ENCODE measurements at places on chromosomes 3 and 15.

GRCh38 chr15:75349851-75350588 lies 3.2 kb downstream of the NEIL1 start:
- peak; percentile 93 for DNase-seq

DNA sequence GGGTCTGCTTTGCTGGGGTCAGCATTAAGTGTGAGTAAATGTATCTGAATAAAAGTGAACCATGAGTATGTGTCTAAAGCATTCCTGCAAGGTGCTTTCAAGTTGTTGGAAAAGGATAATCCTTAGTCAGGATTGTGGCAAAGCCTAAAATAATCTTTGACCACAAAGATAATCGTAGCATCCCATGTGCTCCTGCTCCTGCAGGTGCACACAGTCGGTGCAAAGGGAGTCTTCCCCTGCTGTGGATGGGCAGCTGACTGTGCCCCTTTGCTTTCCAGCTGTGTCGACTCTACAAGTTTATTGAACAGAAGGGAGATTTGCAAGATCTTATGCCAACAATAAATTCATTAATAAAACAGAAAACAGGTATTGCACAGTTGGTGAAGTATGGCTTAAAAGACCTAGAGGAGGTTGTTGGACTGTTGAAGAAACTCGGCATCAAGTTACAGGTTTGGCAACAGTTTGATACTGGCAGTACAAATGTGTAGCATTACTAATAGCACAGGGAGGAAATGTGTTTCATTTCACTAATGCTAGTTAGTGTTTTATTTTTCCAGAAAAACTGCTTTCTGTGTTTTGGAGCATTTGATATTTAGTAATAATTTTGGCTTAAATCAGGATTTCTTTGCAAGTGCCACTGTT lies 22.6 kb downstream of the SRP14 start:
- DNase-seq: no peak

DNA sequence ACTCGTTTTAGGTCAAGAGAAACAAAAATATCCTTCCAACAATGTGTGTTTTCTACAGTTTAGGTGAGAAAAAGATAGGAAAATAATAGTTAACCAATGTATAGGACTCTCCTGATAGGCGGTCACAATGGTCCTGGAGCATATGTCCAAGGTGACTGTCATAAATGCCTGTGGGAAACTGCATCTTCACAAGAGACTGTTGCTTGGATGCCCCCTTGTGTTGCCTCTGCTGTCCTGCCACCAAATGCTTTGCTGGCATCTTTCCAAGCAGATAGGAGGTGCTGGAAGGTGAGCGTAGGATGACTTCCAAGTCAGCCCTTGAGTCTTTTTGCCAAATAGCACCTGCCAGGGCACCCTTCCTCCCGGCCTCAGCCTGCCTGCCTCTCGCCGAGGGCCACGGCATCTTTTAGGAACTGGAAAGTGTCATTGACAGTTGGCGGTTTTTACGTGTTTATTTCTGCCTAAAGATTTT lies 24.1 kb upstream of the SACM1L start:
- DNase-seq: peak; percentile 67

DNA sequence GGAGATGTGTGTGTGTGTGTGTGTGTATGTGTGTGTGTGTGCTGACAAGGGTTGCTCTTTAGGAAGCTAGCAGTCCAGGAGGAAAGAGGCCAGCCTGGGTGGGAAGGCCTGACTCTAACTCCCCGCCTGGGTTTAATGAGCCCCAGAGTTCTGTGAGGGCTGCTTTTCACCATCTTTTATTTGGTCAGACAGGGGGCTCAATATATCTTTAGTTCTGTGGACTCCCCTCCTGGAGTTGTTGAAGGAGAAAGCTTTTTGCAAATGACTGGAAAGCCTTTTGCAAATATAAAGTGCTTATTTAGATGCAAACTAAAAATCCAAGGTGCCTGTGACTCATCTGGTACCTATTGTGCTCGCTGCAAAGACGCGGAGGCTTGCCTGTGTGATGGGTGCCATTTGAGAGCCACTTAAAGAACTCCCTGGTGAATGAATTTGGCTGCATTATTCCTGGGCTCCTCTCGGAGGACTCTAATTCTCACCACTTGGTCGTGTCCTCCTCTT lies 24.5 kb downstream of the DRD3 start:
- no peak for DNase-seq

GRCh38 chr15:68373028-68373427 lies 58.9 kb downstream of the ITGA11 start:
- DNase-seq: no peak

DNA sequence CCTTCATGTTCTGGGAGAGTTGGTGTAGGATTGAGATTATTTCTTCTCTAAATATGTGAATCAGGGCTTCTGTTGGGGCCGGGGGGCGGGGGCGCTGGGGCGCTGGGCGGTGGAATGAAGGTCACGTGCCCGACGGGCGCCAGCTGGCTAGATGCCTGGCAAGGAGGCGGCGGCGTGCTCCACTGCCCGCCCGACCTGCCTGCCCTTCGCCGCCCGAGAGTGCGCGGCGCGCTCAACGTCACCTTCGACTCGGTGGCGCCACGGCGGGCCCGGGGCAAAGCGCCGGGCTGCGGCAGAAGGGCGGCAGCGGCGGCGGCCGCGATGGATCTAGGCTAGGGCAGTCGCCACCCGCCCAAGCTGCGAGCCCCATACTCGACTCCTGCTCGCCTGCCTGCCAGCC lies 47.0 kb upstream of the LHFPL4 start:
- no peak for DNase-seq

DNA sequence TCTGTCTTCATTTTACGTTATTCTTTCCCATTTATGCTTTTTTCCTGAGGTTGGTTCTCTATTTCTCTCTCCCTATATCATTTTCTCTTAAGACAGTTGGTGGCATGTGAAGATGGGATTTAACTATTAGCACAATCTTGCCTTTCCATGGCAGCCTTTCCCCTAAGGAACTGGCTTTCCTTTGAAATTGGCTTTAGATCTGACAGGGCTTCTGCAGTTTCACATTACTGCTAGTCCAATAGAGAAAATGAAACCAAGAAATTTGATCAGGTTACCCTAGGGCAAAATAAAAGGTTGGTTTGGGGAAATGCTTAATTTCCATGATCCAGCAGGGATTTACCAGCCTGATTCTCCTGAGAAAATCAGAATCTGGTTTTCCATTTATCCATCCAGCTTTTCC lies 22.7 kb upstream of the CHL1 start:
- no peak for DNase-seq

DNA sequence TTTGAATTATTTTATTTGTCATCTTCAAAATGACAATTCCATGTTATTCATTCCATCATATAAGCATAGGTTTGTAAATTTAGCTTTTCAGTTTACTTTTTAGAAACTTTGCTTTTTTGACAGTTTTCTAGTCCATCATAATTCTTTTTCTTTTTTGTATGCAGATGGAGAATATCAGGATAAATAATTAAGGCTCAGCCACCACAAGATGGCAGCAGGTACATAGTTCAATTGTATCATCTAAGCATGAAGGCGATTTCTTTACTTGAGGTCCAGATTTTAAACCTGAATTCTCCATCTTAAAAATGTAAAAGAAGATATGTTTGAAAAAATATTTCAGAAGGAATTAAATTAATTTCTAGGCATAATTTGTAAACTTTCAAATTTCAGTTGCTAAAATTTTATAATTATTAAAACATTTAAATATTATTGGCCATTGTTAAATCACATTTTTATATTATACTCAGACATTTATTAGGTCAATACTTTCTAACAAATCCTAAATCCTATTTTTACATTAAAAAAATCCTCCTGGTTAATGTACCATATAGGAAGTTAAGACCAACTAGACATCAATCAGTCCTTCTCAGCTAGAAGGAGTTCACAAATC lies 15.1 kb downstream of the PLSCR5 start:
- DNase-seq: peak; percentile 25

DNA sequence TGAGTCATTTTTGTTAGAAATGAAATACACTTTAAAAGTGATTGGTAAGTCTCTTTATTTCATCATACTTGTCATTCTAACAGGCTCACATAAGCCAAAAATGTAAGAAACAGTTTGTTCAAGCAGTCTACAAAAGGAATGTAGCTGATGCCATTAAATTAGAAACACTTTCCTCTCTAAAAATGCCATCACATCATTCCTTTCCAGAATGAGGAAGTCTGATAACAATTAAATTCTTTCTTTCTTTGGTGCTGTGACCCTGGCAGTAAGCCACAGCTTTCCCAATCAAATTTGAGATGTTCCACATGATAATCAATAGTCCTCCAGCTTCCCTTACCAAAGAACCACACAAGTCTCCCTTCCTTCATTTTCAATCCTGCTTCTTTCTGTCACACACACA lies 9.4 kb upstream of the P2RY1 start:
- DNase-seq: no peak

DNA sequence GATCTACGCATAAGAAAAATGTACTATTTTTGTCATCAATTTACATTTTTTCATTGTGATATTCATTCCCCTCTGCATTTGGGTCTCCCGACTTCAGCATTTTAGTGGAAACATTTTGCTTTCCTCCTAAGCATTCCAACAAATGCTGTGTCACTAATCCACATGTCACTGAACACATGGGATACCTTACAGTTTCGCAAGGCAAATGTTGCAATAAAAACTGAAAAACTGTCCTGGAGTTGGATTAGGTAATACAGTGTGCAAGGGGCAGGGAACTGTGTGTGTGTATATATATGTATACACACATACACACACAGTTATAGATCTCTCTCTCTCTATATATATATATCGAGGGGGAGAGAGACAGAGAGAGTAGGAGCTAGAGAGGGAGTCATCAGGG lies 632.2 kb downstream of the MAGI1 start:
- DNase-seq: no peak

DNA sequence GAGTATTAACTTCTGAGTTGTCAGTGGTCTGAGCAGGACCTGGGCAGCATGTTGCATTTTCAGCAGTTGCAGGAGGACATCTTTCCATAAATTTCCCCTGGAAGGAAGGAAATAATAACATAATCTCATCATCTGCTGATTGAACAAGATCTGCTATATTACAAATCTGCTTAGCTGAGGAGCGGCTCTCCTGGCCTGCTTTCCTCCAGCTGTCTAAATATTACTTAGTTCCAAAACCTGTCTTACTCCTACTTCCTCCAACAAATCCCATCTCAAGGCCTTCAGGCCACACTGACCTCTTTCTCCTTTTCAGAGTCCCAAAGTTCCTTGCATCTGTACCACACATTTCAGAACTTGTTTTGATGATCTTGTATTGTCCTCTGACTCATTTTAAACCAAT lies 364.4 kb upstream of the MCTP2 start:
- DNase-seq: no peak

DNA sequence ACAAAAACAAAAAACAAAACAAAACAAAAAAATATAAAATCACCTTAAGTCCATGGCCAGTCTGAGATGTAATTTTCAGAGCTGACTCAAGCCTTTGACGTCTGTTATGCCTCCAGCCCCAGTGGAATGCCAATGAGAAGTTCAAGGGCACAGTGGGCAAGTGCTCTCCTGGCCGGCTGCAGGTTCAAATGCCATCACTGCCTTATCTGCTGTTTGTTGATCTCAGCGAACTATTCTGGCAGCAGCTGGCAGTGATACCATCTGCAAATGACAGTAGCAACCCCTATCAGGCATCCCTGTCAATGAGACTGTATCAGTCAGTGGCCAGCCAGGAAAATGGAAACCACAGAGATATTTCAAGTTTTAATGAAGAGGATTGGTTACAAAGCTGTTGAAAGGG lies 10.8 kb upstream of the PDE8A start:
- DNase-seq: no peak

GRCh38 chr3:127458696-127459604 lies 131.6 kb downstream of the TPRA1 start:
- peak; percentile 62 for DNase-seq

- no peak for DNase-seq
Measured at GRCh38 chr3:125116311-125117080, 60.7 kb upstream of the HEG1 start.

DNA sequence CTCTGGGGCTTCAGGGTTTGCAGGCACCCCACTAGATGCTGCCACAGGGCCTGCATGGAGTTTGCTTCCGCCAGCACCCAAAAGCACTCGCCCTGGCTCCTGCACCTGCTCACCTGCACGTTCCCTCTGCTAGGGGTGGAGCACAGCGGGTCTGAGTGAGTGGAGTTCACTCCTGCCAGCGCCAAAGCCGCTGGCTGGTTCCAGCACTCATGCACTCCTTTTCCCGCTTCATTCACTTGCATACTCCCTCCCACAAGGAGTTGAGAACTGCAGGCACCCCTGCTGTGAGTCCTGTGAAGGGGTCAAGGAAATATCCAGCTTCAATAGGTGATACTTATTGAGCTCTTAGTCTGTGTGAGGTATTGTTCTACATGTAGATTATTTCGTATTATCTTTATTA lies 537.5 kb downstream of the NR2F2 start:
- DNase-seq: no peak

DNA sequence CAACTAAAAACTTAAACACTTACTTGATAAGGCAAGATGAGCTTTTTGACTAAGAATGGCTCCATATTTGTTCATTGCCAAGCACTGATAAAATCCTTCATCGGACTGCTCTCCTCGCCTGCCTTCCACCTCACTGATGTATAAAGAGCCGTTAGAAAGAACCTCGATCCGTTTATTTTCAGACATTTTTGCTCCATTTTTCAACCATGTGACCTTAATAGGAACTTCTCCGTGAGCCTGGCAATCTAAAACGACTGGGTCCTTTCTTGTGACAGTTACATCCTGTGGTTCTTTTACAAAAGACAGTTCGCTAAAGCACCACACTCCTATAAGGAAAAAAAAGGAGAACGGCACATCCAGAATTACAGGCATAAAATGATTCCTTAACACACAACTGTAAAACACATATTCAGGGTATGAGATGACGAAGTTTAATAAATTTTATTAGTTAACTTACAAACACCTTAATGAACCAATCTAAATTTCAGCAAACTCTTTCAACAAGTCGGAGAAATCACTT lies 2.5 kb downstream of the PRTG start:
- DNase-seq: no peak

DNA sequence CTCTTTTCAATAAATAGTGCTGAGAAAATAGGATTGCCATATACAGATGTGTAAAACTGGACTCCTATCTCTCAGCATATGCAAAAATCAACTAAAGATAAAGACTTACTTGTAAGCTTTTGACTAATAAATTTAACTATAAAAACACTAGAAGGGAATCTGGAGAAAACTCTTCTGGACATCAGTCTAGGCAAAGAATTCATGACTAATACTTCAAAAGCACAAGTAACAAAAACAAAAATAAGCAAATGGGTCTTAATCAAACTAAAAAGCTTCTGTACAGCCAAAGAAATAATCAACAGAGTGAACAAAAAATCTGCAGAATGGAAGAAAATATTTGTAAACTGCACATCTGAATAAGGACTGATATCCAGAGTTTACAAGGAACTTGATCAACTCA lies 1122.2 kb downstream of the TBL1XR1 start:
- no peak for DNase-seq

GRCh38 chr3:29637068-29637467 lies 356.2 kb downstream of the RBMS3 start:
- DNase-seq: no peak

DNA sequence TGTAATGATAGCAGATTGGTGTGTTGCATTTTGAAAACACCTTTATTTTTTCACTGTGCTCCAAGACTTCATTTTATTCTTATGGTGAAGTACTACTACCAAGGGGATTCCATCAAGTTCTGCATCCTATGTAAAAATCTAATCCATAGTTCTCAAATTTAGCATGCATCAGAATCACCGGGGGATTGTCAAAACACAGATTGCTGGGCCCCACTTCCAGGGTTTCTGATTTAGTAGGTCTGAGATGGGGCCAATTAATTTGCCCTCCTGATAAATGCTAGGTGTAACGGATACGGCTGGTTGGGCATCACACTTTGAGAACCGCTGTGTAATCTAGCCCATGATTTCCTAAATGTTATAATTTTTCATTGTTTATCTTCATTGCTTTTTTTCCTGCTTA lies 692 bp downstream of the ZWILCH start:
- DNase-seq: no peak

All from activated naive CD4-positive, alpha-beta T cell treated with anti-CD3 and anti-CD28 coated beads, Interleukin-2, amount 10 ng/mL, durations not matched to agents 7 days and 5 days (primary cell).